Stimulated activated CD8-positive, alpha-beta memory T cell treated with anti-CD3 and anti-CD28 coated beads, Interleukin-2, amount 100 ng/mL, for 48 hours (primary cell): ENCODE measurements at places on chromosomes 6 and 20.

GRCh38 chr6:127904160-127904559, 3.3 kb upstream of the THEMIS start:
- DNase-seq, result no peak

DNA sequence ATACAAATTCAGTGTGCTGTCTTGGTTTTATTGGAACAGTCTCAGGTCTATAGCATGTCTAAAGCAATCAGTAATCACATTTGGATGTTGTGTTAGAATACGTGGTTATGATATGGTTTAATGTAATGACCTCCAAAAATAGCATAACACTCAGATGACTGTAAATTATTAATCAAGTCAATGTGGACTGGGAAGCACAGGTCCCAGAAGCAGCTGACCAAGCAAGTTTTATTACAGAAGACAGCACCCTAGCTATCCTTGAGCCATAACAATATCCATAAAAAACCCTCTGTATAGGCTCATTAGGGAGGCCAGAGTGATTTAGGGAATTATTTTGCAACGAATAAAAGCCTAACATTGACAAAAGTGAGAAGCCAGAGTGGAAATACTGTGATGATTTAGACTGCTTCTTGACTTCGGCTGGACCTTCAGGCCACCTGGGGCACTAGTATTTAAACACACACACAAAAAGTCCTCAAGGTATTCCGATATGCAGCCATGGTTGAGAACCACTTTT, 66.9 kb downstream of the RSPH3 start:
- DNase-seq, result no peak

- DNase-seq, result no peak
Observed at GRCh38 chr20:17693444-17694001, 6.2 kb upstream of the BANF2 start.

GRCh38 chr6:166286839-166287271, 21.3 kb downstream of the PRR18 start:
- no peak for DNase-seq

- peak; percentile 13 for DNase-seq
Observed at GRCh38 chr6:43308101-43308989, at the start of gene CRIP3. TSS of gene CRIP3 (minus strand) at chr6:43308826. CDS start at chr6:43308792, 34 bp downstream.

- DNase-seq, result no peak
Observed at GRCh38 chr6:136994782-136995181, 50.0 kb downstream of the IL20RA start.

DNA sequence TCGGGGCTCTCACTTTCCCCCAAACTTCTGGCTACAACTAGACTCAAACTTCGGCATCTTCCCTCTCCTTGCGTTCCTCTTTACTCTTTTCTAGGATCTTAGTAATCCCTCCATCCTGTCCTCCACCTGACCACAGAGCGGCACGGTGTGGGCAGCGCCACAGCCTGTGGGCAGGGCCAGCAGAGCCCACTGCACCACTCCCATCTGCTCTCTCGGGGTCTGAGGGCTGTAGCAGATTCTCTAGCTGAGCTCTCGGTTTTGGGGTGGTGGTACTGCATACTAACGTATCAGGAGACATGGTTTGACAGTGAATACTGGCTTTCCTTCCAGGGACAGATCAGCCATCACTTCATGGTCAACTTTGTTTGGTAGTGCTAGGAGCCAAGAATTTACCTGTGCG, 57.4 kb downstream of the EZR start:
- DNase-seq, result no peak

DNA sequence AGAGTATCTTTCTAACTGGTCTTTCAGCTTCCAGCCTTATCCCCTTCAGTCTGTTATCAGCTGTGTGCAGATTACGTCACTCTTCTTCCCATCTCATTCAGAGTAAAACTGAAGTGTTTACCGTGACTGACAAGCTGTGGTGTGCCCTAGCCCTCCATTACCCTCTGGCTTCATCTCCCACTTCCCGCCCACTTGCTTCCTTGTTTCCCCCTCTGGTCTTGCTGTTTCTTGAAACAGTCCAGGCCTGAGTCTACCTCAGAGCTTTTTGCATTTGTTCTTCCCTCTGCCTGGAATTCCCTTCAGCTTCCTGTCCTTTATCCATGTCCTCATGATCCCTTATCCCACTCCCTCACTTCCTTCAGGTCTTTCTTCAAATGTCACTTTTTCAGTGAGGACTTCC, 66.9 kb downstream of the CARMIL1 start:
- no peak for DNase-seq

- DNase-seq, result peak; percentile 75
Observed at GRCh38 chr20:3710703-3711483, 1.5 kb downstream of the SIGLEC1 start.

DNA sequence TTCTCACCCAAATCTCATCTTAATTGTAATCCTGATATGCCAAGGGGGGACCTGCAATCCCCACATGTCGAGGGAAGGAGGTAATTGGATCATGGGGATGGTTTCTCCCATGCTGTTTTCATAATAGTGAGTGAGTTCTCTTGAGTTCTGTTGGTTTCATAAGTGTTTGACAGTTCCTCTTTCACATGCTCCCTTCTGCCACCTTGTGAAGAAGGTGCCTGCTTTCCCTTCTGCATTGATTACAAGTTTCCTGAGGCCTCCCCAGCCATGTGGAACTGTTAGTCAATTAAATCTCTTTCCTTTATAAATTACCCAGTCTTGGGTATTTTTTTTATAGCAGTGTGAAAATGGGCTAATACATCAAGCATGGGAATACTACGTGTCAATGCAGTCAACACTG, 925.0 kb upstream of the MAN1A1 start:
- no peak for DNase-seq

DNA sequence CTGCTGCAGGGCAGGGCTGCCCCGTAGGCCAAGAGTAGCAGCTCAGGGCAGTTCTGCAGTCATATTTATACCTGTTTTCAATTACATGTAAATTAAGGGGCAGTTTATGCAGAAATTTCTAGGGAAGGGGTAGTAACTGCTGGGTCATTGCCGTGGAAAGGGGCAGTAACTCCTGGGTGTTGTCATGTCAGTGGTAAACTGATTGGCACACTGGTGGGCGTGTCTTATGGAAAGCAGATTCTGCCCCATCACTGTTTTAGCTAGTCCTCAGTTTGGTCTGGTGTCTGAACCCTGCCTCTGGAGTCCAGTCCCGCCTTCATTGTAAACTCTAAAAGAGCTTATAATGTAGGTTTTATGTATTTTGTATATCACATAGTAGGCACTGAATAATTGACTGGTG, 22.1 kb downstream of the MAP3K4 start:
- DNase-seq, result no peak

DNA sequence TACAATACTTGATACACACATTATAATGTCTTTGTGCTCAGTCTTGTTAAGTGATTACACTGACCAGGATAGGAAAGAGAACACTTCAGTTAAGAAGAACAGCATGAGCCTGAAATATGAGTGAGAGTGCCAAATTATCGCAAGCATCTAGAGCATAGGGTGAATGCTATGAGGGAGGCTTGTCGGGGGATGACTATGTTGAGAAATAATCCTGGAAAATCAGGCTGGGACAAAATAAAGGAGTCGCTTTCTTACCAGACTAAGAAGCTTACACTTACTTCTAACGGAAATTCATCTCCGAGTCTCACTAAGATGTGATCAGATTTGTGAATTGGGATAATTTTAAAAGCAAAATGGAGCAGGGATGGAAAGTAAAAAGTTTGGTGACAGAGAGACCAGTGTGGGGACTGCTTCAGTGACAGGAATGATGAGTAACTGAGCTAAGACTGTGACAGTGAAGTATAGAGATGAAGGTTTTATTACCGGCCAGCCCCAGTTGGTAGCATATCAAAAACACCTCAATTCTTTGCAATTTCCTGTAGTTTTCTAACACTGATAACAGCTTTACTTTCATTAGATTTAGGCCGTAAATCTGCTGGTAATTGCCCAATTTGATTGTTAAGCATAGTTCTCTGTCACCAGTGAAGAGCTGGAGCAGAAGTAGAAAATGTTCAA, 48.4 kb upstream of the DEFB112 start:
- no peak for DNase-seq

- DNase-seq, result no peak
Observed at GRCh38 chr20:37902504-37903313, at the start of gene VSTM2L. TSS of gene VSTM2L (plus strand) at chr20:37903127. CDS start at chr20:37903351, 224 bp downstream.

DNA sequence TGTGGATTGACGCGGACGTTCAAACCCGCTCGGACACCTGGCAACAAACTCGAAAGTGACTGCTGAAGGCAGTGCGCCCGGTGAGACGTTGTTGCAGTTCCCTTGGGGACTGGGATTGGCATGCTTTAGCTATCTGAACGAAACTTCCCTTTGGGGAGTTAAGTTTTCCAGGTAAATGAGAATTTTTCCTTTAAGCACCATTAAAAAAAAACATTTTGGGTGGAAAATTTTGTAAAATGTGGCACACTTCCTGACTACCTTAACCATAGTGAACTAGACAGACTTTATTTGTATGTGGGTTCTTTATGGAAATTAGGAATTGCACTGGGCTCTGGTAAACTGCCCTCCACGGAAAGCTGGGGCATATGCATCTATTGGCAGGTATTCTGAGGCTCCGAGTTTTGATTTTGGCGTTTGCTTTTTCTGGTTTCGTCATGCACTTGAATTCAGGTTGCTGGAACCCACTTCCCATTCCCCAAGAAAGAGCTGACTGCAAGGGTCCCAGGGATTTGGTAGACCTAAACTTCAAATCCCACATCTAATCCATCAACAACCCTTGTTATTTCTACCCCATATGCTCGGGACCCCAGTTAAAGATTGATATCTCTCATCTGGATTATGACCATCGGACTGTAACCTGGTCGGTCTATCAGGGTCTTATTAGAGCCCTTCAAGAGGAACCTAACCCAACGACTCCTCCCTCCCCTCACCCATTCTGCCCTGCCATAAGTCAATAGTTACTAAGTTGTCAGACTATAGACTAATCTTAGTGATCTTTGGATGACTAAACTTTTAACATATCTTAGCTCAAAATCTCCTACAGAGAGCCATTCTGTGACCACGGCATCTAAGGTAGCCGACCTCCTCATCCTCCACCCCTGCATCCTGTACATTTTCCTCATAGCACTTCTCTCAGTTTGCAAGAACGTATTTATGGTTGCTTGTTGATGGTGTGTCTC, 800 bp upstream of the DYNLT1 start:
- no peak for DNase-seq

- DNase-seq, result no peak
Observed at GRCh38 chr6:56683882-56684281, 41.2 kb upstream of the DST start.

DNA sequence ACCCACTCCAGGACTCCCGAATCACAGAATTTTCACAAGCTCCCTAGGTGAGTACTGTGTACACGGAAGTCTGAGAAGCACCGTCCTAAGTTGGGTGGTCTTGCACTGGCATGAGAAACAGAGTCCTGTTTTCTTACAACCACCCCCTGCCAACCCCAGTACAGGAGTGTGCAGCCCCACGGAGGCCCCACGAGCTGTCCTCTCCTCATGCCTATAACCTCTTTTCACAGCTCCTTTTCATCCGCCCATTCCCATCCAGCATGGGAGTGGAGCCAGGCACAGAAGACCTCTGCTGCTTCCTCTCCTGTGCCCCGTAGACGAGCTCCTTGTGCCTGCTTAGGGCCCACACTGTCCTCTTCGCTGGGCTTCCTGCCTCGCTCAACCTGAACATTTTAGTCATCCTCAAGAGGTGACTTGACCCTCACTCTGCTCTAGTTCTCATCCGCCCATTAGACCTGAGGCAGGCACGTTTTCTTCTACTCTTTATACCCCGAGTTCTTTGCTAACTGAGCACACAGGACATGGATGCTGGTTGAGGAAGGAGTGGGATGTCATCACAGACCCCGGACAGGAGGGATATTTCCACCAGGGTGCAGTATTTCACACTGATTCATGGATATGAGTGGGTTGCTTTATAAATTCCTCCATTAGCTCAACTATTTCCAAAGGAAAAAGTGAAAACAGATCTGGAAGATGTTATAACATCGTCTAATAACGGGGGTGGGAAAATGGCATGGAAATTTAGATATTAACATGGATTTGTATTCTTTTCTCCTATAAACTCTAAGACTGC, 160.5 kb downstream of the TTLL2 start:
- no peak for DNase-seq

GRCh38 chr6:28923318-28924102, at the start of gene TRIM27:
TSS of gene TRIM27 (minus strand) at chr6:28923985. CDS start at chr6:28923632, 353 bp downstream.
- DNase-seq, result peak; percentile 77

- no peak for DNase-seq
Observed at GRCh38 chr6:5248302-5249098, 12.2 kb downstream of the LYRM4 start.

DNA sequence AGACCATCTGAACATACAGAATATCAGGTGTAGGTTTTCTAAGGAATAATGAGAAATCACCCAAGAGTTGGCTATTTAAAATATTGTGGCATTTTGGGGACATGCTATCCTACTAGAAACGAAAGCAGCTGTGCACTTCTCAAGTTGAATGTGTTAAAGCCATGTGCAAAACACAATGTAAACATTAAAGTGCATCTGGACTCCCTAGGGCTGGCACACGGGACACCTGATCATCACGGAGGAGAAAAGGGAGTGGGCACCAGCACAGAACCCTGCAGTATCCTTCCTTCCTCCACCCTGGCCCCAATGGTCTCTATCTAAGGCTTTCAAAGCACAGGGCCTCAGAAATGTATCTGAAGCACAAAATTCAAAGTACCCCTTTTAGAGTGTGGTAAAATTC, 94.3 kb downstream of the INSM1 start:
- no peak for DNase-seq

DNA sequence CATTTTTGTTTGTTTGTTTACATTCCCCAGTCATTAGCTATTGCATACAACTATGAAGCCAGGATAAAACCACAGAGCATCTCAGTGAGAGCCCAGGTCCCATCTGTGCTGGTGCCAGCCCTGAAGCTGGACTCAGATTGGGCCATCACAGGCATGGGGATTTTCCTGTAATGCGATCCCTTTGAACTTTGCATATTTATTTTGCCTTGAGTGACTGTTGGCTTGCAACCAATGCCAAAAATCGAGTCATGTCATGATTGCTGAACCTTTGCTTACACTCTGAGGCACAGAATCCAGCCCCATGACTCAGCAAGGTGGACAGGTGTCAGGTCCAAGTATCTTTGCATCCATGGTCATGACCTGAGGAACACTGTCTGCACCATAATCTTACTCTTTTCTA, 46.2 kb upstream of the GGTLC1 start:
- no peak for DNase-seq

DNA sequence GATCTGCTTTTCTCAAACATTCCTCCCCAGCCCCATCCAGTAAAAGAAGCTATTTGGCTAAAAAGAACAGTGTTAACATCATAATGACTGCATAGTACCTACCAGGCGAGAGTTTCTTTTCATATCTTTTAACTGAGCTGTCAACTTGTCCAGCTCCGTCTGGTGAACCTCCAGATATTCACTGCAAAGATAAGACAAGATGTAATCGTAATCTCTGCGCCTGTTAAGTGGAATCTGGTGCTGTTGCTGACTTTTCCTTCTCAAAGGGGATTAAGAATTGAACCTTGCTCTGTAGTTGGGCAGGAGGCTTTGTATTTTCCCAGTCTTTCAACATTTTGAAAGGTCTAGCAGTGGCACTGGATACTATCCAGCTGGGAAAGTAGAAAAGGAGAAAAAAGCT, 63.0 kb downstream of the RIPOR2 start:
- no peak for DNase-seq

DNA sequence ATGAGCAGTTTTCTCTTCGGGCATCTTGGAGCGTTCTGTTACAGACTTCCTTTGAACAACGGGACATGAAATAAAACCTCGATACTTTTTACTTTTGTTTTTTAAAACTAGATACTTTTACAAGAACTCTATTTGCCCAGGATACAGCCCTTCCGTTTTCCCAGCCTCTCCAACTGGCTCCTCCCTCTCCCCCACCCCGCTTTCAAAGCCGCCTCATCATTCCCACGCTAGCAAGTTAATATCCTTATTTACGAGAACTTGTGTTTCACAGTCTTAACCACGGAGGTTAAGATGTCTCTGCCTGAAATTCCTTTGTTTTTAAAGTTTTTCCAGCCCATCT, 241 bp upstream of the CFAP206 start:
- peak; percentile 1 for DNase-seq

GRCh38 chr6:142531727-142532126, 229.9 kb downstream of the ADGRG6 start:
- DNase-seq, result no peak
